ENCODE measurements at places on chromosomes 7 and 10. TPM values are rescaled to one million over a fixed set of nuclear protein-coding genes. Genes with fewer than 3 reads are reported as not detected.

TRIM24 gene
- total RNA-seq, result 12.5 TPM

GRCh38 chr10:127922675-127923366, 15.9 kb downstream of the PTPRE start:
- DNase-seq, result peak; percentile 39

- no peak for DNase-seq
Measured at GRCh38 chr7:36661135-36661840, 63.0 kb downstream of the AOAH start.

DOCK1 gene
- total RNA-seq, result 44.1 TPM

DNA sequence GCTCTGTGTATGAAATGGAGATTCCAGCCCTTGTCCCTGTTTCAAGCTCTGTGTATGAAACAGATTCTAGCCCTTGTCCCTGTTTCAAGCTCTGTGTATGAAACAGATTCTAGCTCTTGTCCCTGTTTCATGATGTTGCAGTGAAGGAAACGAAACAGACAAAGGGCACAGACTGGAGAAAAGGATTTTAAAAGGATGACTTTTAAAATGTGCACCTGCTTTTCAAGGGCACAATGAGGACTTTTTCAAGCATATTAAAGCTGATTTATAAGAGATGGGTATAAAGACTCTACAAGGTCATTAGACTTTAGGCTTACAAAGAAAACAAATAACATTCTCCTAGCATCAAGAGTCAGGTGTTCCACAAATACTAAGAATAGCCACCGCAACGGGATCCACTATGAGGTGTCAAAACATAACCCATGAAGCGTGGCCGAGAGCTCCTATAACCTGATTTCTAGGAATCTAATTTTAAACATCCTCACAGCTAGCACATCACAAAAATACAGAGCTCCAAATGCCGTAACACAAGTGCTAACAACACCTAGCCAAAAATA, 29.0 kb downstream of the DIP2C start:
- no peak for DNase-seq

DNA sequence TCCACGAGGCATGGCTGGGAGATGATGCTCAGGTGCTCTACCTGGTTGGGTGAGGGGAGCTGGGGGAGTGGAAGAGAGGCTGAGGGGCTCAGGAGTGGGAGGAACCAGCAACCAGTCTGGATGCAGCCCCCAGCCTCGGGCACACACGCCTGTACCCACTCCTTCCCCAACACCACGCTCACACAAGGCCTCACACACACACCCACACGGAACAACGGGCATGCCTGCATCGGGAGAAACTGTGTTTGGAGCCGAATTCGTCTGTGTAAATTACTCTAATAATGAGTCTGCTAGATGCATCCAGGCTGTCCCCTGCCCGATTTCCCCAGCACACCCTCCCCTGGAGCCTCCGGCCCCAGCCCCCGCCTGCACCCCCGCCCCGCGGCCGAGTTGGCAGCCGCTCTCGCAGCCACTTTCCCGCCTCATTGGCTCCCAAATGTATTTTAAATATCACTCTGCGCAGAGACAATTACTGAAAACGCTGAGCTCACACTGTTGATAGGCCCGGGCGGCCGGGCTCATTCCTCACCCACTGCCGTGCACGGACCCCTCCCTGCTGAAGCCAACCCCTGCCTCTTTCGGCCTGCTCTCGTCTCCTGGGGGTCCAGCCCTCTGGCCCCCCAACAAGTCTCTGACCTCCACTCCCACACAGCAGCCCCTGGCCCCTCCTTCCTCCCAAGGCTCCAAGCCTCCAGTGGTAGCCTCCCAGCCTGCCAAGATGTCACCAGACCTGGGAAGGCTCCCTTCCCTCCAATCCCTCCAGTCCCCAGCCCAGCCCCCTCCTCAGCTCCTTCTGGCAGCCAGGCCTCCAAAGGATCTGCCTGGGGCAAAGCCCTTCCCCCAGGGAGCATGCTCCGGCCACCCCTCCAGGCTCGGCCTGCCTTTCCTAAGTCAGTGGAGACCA, 11.1 kb downstream of the H2BK1 start:
- DNase-seq, result no peak

GRCh38 chr7:102434039-102434486, 688 bp downstream of the ORAI2 start:
- DNase-seq, result no peak

AOAH gene
- 4.9 TPM for total RNA-seq

RBP3 gene
- not detected for total RNA-seq

DNA sequence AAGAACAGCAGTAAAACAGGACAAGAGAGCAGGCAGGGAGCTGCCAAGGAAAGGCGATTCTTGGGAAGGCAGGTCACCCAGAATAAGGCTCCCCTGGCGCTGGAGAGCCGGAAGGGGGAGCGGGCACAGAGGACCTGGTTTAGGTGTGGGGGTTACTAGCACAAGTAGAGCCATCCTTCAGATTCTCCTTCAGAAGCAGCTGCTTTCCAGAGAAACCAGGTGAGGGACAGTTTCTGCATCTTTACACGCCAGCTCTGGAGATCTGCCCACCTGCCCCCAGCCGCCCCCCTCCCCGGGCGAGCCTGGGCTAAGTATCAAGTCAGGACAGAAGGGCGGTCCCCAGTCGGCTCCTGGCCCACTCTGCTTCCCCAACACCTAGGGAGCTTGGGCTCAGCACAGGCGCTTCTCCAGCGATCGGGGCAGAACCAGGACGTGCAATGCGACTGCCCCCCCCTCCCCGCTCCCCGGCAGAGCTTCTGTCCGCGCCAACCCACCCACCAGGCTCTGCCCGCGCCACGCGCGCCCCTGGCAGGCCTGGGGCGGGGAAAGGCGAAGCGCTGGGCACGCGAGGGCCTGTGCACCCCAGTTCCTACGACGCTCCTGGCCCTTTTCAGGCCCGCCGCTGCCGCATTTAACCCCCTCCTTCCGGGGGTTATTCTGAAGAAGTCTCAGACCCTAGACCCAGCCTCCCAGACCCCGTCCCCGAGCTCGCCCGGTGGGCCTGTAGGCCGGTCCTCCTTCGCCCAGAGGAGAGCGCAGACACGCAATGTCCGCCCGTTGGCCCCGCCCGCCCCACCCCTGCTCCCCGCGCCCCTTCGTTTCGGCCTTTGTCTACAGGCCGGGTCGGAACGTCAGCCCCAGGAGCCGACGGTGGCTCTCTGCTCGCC, 4.4 kb upstream of the EN2 start:
- no peak for DNase-seq

NCF1 gene
- total RNA-seq, result not detected

GRCh38 chr10:5565671-5566581, 41.2 kb downstream of the CALML3 start:
- peak; percentile 4 for DNase-seq

SPDYE2 gene
- total RNA-seq, result not detected

DNA sequence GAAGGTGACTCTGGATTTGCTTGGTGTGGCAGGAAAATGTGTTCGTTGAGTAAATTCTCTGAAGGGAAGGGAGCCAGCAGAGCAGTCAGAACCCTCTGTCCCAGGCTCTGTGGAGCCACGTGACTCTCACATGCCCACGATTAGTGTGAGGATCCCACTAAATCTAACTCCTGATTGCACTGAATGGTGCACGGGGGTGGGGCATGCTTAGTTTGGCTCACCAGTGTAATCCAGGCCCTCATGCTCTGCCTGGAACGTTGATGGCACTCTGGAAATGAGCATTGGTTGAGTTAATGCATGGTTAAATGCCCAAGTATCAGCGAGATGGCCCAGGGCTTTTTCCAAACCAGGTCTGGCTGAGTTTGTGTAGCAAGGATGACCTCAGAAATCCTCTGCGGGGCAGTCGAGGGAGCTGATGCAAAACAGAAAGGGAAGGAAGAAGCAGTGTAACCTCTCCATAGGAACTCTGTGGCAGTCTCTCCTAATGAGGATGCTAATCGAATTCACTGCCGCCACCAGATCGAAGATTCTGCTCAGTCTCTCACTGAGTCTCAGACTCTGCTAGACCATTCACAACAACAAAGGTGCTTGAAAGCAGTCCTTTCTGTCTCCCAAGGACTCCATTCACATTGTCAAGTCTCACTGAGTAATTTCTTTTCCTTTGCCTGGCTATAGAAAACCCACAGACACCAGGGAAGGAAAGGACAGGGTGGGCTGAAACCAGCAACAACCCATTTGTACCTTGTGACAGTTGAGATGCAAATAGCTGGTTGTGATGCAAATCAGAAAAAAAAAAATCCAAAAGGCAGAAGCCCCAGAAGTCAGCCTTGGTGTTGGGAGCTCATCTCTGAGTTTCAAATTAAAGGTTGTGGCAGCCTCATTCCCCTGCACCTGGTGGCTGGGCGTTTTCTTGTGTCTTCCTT, 98.1 kb downstream of the C10orf105 start:
- no peak for DNase-seq

DNA sequence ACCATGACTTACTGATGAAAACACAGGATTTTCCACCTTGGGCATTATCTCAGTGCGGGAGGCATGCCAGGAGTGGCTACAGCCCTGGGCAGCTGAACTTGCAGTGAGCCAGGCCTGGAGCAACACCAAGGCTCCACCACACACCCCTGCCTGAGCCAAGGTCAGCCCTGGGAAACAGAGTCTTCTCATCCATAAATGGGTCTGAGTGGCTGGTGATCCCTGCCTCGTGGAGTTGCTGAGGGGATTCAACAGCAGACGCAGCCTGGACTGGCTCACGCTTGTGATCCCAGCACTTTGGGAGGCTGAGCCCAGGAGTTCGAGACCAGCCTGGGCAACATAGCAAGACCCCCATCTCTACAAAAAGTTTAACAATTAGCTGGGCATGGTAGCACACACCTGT, 32.2 kb downstream of the SPOCK2 start:
- DNase-seq, result peak; percentile 95

TCERG1L gene
- total RNA-seq, result 4.0 TPM

COG5 gene
- 50.1 TPM for total RNA-seq

DNA sequence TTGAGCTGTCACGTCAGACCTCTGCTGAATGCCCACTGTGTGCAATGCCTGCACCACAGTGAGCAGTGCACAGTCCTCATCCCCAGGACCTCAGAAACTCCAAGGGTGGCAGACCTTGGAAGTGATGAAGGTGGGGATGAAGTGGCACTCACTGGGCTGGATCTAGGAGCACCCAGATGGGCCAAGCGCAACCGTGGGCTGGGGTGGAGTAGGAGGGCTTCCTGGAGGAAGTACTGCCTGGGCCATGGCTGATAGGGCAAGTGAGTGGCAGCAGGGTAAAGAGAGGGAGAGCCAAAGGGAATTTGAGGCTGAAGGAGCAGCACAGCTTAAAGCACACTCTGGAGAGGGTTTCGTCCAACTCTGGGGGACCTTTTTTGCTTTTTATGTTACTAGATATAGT, 52.3 kb downstream of the RBM20 start:
- DNase-seq, result no peak

DNA sequence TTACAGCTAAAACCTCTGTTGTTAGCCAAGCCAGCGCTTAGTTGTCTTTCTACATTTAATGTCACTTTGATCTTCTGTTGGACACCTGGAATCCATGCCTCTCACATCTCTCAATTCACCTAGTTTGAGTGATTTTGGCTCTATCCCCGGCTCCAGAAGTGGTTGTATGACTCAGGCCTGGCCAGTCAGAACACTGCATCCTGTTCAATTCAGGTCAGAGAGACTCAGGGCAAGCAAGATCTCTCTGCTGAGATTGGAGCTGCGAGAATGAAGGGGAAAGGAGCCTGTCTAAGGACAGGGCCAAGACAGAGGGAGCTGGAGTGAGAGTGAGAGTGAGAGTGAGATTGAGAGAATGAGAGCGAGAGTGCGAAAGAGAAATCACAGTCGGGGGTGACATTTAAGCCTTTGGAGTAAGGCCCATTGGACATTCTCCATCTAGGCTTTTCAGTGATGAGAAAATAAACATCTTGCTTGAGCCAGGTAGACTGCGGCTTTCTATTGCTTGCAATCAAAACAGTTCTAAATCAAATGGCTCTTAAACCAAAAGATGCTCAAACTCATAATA, 83.3 kb upstream of the DYNC1I1 start:
- no peak for DNase-seq

GRCh38 chr7:146791344-146792285, 675.0 kb downstream of the CNTNAP2 start:
- DNase-seq, result no peak

- no peak for DNase-seq
Measured at GRCh38 chr7:129571201-129571600, 40.3 kb upstream of the NRF1 start.

HIP1 gene
- 14.5 TPM for total RNA-seq

TRIM73 gene
- 13.2 TPM for total RNA-seq

DNA sequence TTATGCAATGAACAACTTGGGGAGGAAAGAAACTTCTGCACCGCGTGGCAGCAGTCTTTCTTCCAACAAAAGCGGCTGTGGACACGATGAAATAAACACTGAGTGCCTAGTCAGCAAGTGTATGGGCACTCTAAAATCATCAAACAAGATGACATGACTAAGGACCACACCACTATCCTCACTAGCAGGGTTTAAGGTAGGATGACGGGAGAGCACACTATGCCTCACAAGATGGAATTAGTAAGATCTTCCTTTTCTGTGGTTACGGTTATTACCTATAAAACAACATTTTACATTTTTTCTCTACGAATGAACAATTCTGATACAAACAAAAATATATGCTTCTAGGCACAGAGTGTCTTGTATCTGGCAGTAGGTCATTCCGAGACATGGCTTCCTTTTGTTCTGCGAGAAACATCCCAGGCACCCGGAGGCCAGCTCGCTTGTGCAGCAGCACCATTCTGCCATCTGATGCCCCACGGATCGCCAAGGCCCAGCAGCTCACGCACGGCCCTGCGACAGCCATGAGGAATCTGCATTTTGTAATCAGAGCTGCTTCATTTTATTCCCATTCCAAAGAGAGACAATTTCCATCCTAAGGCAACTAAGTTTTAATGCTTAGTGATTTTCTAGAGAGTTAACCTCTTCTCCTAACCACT, 54.1 kb upstream of the NCAPG2 start:
- no peak for DNase-seq

DNA sequence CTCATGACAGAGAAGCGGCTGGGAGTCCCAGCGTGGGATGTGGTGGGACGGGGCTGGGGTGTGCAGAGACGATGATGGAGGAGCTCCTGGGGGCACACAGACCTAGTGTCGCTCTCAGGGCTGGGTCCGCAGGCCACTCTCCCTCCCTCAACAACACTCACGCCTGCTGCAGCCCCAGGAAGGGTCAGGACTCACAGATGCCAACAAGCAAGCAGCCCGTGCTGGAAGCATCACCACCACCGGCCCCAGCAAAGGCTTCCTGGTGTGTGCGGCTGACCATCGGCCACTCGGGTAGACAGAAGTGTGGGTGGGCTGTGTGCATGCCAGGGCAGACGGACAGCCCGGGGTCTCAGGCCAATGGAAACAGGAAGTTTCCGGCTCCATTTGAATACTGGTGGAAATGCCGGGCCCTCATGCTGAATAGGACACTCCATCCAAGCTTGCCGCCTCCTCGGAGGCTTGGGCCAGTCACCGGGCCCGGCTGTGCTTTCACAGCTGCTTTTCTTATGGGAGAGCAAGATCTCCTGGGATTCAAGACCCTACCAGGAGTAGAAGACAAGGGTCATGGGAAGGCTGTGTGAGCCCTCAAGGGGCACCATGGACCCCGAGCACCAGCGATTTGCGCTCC, 178.1 kb downstream of the ELFN1 start:
- DNase-seq, result no peak

DNA sequence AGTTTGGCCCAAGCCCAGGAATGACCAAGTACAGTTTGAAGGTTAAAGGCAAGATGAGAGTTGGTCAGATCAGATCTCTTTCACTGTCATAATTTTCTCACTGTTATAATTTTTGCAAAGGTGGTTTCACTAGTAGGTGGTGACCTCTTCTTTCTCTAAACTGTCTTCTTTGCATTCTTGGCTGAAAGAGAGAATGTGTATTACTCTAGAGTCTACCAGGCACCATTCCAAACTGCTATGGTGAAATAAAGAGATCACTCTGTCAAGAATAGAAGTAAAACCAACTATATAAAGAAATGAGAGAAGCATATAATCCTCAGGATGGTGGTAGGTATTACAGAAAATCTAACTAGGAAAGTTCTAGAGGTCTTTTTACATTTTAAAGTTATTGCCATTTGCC, 72.7 kb downstream of the DYNC1I1 start:
- no peak for DNase-seq

HGF gene
- 2.9 TPM for total RNA-seq

SFRP5 gene
- 226 TPM for total RNA-seq

Measured in body of pancreas (tissue), 4 donors.